Kidney epithelial cell (primary cell): ENCODE measurements at places on chromosomes 4 and X. TPM values are rescaled to one million over a fixed set of nuclear protein-coding genes. Genes with fewer than 3 reads are reported as not detected.

The CHST7 gene
- total RNA-seq = 5.2 and 7.7 TPM in 2 replicates

The SLC10A4 gene
- 0.48 and 0.58 TPM in 2 replicates for total RNA-seq

The CFP gene
- 0.21 TPM in 1 of 2 replicates, not detected in the other for total RNA-seq

The BMP3 gene
- total RNA-seq = 0.14 and 0.33 TPM in 2 replicates

The STK32B gene
- 2.6 and 3.6 TPM in 2 replicates for total RNA-seq

The CYSLTR1 gene
- not detected in 2 replicates for total RNA-seq
